ENCODE measurements at places on chromosomes 2 and 18.

- no peak for DNase-seq
These were observed 110.4 kb downstream of the NCKAP5 start for GRCh38 chr2:133457861-133458260.

DNA sequence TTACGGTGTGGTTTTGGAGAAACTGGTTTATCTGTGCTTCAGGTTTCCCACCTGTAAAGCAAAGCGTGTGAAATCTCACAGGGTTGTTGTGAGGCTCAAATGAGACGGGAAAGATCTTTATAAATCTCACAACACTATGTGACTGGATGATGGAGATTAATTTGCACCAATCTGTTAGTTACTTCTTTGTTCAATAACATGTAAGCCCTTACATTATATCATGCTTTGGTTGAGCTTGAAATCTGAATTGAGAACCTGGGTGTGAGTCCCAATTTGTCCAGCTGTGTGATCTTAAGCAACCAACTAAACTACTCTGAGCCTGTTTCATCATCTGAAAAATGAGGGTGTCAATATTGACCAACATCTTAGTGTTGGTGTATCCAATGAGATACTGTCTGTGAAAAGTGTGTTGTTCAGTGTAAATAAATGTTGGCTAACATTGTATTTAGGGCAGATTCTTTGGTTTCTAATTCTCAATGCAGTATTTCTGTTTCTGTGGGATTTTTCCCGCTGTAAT, 741 bp upstream of the GCKR start:
- no peak for DNase-seq

DNA sequence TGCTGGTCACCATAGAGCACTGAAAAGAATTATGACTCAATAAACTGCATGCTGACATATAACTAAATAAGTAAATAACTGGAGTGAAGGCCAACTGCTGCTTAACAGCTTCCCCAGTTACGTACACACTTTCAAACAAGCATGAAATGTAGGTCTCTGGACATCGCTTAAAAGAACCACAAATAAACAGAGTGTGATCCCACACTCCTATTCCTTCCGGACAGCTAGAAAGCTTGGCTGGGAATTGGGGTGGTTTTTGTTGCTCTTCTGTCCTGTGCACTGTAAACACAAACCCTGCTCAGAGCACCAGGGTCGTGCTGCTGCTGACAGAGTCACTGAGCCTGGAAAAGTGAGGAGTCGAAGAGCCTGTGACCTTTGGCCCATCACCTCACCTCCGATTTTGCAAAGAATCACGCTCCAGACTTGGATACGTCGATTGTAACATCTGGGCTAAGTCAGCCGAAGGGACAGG, 162.7 kb upstream of the NT5C1B start:
- no peak for DNase-seq

GRCh38 chr2:207224791-207225482, 59.2 kb upstream of the KLF7 start:
- no peak for DNase-seq

- DNase-seq = no peak
These were observed 1564.1 kb upstream of the DDX18 start for GRCh38 chr2:116250376-116250775.

- no peak for DNase-seq
These were observed 278.5 kb downstream of the AFF3 start for GRCh38 chr2:99863903-99864270.

DNA sequence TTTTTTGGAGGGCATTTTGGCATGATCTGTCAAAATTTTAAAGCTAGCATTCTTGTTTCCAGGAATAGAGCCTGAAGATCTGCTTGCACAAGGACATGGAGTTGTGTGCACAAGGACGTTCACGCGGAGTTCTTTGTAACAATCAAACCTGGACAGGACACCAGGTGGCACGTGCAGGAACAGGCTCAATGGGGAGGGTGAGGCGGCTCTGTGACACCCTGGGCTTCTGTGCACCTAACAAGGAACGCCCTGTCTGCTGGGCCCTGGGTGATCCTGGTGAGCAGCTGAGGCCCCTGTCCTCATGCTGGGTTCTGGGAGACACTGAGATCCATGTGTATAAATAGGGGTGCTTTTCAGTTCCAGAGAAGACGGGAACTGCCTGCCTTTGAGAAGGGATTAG, 93.1 kb upstream of the PXDN start:
- no peak for DNase-seq

- no peak for DNase-seq
These were observed 3.8 kb upstream of the GCC2 start for GRCh38 chr2:108444941-108445840.

- DNase-seq = no peak
These were observed 111.0 kb downstream of the B3GNT2 start for GRCh38 chr2:62306751-62307468.

DNA sequence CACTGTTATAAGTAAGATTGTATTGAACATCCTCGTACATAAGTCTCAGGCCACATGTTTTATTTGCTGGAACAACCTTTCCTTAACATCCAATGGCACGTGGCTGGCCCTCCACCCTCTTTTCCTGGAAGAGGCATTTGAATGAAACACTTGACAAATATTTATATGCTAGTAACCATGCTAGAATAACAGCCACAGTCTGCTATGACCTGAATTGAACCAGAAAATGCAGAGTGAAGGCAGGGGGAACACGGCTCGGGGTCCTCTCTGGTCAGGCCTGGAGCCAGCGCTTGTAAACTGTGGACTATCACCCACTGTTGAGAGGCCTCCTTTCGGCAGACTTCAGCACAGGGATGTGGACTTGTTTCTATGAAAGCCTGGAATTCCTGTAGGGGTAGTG, 198.2 kb upstream of the COPS8 start:
- no peak for DNase-seq

GRCh38 chr2:222734703-222735014, 63.2 kb downstream of the MOGAT1 start:
- DNase-seq = no peak

DNA sequence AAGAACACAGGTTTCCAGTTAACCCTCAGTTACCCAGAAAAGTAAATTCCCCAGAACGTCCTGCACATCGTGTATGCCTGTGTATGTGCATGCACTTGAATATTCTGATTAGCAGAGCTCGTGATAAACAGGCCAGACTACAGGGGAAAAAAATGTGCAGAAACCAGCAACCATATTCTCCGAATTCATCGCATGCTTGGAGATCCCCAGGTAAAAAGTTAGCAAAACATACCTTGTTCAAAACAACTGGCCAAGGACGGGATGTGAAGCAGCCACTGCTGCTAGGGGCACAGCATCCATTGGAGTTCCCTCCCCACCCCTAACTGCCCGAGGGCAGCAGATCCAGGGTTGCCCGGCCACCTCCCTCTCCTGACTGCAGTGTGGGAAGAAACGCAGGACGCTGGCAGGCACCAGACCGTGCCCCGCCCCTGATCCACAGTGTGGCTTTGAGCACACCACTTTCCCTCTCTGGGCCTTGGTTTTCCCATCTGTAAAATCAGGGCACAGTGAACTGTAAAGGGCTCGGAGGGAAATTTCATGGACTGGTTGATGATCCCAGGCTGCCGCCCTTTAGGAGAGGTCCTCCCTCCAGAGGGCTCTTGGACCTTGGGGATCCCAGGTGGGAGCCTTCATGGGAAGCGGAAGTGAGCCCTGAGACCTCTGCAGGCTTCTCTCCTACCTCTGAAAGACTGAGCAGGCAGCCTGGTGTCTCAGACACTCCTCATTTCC, 11.9 kb upstream of the ARID5A start:
- DNase-seq = no peak

DNA sequence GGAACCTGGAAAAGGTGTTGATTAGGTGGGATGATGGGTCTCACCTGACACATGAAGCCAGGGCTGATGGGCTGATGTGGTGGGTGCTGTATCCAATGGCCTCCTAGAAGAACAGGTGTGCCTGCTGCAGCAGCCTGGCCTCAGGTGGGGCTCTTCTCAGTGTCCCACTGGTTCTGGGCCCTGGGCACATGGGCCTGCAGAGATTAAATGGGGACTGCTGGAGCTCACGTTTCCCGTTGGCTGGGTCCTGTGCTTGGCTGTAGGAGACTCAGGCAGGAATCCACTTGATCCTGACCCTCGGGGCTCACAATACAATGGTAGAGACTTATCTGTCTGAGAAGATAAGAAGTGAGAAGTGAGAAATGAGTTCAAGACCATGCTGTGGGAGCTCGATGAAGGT, 170.9 kb downstream of the KCNS3 start:
- DNase-seq = no peak

DNA sequence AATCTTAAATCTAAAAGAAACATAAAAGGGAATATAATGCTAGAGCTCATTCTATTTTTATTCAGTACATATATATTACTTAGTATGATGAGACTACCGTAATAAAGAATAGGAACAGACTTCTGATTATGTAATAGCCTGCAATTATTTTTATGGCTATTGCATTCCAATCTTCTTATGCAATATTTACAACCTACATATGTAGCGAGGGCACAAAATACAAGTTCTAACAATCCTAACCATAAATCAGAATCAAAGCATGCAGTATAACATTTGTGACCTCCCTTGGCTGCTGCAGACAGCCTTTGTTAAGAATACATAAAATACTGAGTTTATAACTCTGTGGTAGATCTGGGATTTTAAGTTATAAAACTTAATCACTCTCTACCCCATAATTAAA, 177.6 kb downstream of the BABAM2 start:
- no peak for DNase-seq

GRCh38 chr2:66714610-66715009, 279.7 kb downstream of the MEIS1 start:
- no peak for DNase-seq

- peak; percentile 53 for DNase-seq
These were observed 133.4 kb downstream of the INSIG2 start for GRCh38 chr2:118221536-118222272.

DNA sequence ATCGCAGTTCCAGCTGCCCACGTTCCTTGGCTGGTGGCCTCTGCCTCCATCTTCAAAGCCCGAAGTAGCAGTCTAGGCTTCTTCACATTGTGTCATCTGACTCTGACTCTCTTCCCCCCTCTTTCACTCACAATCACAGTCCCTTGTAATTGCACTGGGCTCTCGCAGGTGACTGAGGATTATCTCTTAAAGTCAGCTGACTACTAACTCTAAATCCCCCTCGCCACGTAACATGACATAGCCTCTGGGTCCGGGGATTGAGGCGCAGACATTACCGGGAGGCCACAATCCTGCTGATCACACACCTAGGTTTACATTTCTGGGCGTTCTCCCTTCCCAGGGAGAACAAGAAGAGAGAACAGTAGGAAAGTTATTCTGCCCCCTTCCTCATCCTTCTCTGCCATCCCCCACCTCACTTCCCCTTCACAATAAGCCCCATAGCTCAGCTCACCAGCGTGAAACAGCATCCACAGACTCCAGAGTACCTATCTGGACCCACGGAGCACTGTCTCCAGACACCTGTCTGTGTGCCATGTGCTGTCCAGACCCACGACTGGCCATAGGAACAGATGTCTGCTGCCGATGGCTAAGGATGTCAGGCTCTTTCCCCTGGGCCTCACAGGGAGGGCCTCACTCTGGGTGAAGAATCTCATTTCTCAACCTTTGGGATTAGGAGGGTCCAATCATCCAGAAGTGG, 64.3 kb upstream of the FZD7 start:
- DNase-seq = no peak

- no peak for DNase-seq
These were observed 117.2 kb upstream of the KLF7 start for GRCh38 chr2:207282916-207283315.

- DNase-seq = no peak
These were observed 77.4 kb downstream of the HDAC4 start for GRCh38 chr2:239323447-239323846.

DNA sequence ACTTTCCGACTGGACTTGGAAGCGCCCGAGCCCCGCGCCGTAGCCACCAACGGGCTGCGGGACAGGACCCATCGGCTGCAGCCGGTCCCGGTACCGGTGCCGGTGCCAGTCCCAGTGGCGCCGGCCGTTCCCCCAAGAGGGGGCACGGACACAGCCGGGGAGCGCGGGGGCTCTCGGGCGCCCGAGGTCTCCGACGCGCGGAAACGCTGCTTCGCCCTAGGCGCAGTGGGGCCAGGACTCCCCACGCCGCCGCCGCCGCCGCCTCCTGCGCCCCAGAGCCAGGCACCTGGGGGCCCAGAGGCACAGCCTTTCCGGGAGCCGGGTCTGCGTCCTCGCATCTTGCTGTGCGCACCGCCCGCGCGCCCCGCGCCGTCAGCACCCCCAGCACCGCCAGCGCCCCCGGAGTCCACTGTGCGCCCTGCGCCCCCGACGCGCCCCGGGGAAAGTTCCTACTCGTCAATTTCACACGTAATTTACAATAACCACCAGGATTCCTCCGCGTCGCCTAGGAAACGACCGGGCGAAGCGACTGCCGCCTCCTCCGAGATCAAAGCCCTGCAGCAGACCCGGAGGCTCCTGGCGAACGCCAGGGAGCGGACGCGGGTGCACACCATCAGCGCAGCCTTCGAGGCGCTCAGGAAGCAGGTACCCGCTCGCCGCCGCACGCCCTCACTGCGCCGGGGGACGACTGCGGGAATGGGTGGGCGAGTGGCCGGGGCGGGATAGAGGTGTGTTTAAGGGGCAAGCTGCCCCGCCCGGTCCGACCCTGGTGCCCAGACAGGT, 713 bp downstream of the ATOH8 start:
- DNase-seq = no peak

DNA sequence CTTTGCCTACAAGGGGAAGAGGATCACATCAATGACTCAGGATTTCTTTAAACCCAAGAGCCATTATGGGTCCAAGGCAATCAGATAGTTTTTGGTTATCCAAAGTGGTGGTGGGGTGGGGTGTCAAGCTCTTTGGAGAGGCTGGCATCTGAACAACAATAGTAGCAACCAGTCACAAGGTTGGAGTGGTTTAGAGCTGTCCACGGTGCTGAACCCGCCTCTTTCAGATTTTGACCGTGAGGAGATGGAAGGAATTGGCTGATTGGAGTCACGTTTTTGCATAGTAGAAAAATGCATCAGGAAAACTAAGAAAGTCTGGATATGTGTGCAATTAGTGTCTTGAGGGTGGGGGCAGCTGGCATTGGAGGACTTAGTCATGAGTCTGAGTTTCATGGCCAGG, 159.9 kb downstream of the LOXHD1 start:
- DNase-seq = no peak

DNA sequence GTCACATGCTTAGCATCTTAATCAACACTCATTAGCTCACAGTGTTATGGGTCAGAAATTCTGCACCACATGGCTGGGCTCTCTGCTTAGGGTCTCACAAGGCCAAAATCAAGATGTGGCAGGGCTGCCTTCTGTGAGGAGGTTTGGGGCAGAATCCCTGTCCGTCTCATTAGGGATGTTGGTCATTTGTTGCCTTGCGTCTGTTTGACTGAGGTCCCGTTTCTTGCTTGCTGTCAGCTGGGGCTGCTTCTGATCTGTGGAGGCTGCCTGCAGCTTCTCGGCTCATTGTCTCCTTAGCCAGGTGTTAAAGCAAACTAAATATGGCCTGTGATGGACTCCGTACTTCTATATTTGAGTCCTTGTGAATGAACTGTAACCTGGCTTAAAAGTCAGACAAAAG, 146.5 kb downstream of the NDUFA10 start:
- no peak for DNase-seq

DNA sequence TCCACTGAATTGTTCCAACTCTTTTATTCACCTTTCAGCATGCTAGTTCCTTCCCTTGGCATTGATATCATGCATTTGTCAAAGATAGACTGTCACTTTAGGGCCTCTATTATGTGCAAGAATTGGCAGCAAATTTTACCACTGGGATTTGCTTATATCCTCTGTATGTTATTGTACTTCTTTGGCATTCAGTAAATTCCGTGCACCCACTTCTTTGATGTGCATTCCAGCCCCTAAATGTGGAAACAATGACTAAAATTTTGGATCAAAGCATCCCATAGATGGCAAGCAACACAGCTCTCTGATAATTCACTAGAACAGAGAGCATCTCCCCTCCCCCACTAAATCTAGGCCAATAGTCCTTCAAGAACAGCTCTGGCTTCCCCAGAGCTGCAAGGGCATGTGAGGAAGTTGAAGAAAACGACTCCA, 399.0 kb upstream of the HNRNPA3 start:
- no peak for DNase-seq
